Progenitor cell of endocrine pancreas (in vitro differentiated cells): ENCODE measurements at places on chromosomes 7 and 10.

- no peaks in the 10 kb centered on the region for H3K27me3 ChIP-seq
- no peak for DNase-seq
- H3K27ac ChIP-seq: no peak overlapping the region
Measured at GRCh38 chr7:13159467-13160184, 472.2 kb downstream of the ARL4A start.

DNA sequence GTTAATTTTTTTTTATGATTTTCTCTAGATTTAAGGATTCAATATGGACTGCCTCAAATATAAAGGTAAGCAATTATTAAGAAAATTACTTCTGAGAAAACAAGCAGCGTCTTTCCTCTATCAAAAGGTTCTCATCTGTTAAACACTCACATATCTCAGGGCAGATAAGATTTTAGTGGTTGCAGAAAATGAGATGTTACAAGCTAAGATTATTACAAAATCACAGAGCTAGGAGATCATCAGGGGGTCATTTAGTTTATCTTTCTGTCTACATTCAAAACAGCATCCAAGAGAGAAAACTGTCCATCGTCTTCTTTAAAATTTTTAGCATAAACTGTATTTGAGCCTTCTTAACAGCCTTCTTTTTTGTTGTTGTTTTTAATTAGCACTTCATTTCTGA lies 29.1 kb upstream of the RHOBTB1 start:
- H3K36me3 ChIP-seq: no peaks in the 10 kb centered on the region
- H3K27ac ChIP-seq: no peak overlapping the region
- no peak overlapping the region for H3K4me3 ChIP-seq
- H3K27me3 ChIP-seq: no peaks in the 10 kb centered on the region
- no peak for DNase-seq

- DNase-seq: no peak
- H3K4me3 ChIP-seq: no peak overlapping the region
- H3K36me3 ChIP-seq: peaks cover 23% of the 10 kb centered on the region
- no peaks in the 10 kb centered on the region for H3K27me3 ChIP-seq
- peak overlapping the region; percentile 42 for H3K27ac ChIP-seq
- H3K4me1 ChIP-seq: peaks cover 7% of the 10 kb centered on the region
Measured at GRCh38 chr7:138919216-138919615, 62.0 kb downstream of the KIAA1549 start.

GRCh38 chr10:22704471-22704911 lies 9.9 kb downstream of the PIP4K2A start:
- peaks cover 4% of the 10 kb centered on the region for H3K36me3 ChIP-seq
- no peak overlapping the region for H3K4me3 ChIP-seq

- no peaks in the 10 kb centered on the region for H3K27me3 ChIP-seq
- H3K4me1 ChIP-seq: peaks cover 60% of the 10 kb centered on the region
- H3K36me3 ChIP-seq: peaks cover 8% of the 10 kb centered on the region
- DNase-seq: no peak
- no peak overlapping the region for H3K4me3 ChIP-seq
Measured at GRCh38 chr7:134865001-134865845, 85.8 kb downstream of the CALD1 start.

DNA sequence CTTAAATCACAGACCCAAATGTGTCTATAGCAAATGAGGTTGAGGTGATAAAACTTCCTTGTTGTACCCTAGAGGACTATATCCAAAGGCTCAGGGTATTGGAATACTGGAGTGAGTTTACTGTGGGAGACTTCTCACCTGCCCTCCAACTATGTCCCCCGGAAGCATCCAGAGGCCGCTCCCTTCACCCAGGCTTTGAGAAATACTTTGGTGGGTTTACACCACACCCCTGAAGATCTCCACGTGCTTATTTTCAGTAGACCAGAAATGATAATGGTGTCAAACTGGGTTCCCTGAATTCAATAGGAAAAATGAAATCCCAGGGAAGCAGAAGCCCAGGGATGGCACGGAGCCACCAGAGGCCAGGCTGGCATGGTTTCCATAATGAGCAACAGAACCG lies 31.3 kb upstream of the NANOS1 start:
- no peaks in the 10 kb centered on the region for H3K4me1 ChIP-seq
- H3K27ac ChIP-seq: no peak overlapping the region
- no peak overlapping the region for H3K4me3 ChIP-seq
- H3K27me3 ChIP-seq: no peaks in the 10 kb centered on the region

DNA sequence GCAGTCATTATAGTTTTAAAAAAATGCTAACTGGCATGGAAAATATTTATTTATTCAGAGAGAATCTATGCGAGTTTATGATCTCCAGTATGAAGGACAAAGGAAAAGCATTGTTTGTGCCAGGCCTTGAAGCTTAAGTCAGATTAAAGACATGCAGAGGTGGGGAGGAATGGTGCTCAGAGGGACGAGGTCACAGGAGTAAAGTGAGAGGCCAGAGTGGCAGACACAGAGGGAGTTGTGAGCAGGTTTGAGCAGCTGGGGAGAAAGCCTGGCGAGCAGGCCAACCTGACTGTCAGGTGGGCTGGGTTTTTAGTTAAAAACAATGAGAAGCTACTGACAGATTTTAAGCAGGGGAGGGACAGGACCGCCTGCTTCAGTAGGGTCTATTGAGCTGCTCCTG lies 6.8 kb upstream of the CCNY start:
- no peak for DNase-seq
- H3K4me3 ChIP-seq: no peak overlapping the region
- H3K27me3 ChIP-seq: no peaks in the 10 kb centered on the region
- H3K4me1 ChIP-seq: peaks cover 7% of the 10 kb centered on the region

DNA sequence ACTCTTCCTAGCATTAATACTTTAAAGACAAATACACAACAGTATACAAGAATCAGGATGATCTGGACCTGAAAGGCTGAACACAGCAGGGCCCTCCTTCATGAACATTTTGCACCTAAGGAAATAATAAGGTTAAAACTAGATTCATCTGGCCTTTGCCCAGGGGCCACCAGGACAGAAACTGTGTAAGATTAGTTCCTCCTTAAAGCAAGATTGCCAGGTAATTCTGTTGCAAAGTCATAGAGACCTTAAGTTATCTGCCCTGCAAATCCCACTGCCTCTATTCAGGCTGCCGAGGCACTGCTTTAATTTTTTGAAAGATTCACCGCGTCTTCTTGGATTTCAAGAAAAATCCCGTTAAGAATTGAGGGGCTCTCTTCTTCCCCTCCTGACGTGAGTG lies 1.6 kb upstream of the KIAA1217 start:
- peaks cover 55% of the 10 kb centered on the region for H3K4me1 ChIP-seq
- no peaks in the 10 kb centered on the region for H3K27me3 ChIP-seq
- peak overlapping the region; percentile 94 for H3K27ac ChIP-seq
- H3K36me3 ChIP-seq: peaks cover 3% of the 10 kb centered on the region
- H3K4me3 ChIP-seq: no peak overlapping the region
- DNase-seq: no peak

DNA sequence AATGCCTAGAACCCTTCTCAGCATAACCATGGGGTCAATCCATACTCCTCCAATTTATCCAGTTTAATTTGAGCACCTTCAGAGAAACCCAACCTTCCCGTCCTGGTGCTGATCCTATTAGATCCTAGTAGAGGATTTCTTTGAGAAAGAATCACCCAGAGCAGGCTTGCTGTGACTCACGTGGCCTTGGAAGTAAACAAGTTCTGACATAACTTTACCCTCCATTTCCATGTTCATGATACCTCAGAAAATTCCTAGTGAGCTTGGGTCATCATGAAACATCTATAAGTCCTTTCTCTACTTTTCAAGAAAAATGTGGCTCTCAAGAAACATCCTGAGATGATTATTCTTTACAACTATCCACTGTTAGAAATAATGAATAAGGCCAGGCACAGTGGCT lies 71.7 kb downstream of the PRLHR start:
- H3K4me1 ChIP-seq: peaks cover 20% of the 10 kb centered on the region
- peaks cover 50% of the 10 kb centered on the region for H3K27me3 ChIP-seq
- H3K4me3 ChIP-seq: no peak overlapping the region
- DNase-seq: no peak

DNA sequence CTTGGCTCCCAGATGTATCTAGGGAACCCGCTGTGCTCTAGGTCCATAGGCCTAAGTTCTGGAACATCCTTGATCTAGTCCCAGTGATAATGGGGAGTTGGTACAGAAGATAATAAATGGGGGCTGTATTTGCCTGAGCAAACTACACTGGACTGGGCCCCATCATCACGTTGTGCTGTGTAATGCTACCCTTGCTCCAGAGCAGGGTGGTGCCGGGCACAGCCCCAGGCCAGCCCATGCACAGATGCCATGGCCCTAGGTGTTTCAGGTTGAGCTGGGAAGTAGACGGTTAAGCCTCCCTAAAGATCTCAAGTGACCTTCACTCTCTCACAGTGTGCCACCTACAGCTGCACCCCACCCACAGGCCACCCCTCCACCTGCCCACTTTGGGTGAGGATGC lies 53.2 kb downstream of the STRA8 start:
- H3K27ac ChIP-seq: no peak overlapping the region
- no peaks in the 10 kb centered on the region for H3K4me1 ChIP-seq
- H3K27me3 ChIP-seq: no peaks in the 10 kb centered on the region
- no peak overlapping the region for H3K4me3 ChIP-seq
- no peak for DNase-seq

DNA sequence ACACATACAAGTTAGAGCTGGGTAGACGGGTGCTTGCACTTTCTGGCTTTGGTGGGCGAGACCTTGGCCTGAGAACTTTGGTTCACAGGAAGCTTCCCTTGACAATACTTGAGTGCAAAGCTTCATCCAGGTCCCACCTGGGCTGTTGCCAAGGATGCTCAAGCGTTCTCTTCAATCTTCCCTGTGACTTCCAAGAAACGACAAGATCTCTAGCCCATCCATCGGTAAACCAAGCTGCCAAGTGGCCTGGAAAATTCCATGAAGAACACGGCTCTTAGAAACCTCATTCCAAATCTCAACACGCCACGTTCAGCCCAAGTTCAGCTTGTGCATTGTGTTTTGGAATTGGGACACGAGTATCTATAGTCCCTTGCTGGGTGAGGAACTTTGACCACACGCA lies 84.7 kb downstream of the CHST15 start:
- no peaks in the 10 kb centered on the region for H3K27me3 ChIP-seq
- no peak for DNase-seq
- H3K4me1 ChIP-seq: peaks cover 2% of the 10 kb centered on the region
- H3K4me3 ChIP-seq: no peak overlapping the region
- peaks cover 3% of the 10 kb centered on the region for H3K36me3 ChIP-seq
- H3K27ac ChIP-seq: no peak overlapping the region

DNA sequence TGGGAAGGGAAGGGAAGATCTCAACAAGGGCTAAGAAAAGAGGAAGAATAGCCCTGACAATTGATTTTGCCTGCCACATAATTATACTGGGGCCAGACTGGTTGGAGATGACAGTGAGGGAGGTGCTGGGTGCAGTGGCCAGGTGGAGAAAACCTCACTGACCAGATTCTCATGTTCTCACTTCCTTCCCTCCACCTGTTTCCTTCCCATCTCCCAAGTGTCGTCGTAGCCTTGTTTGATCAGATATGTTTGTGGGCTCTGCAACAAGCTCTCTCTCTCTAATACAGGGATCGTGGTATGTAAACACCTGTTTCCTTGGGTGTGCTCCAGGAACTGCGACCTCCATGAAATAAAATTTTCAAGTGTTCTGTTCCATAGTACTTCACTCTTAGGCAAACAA lies 60.2 kb downstream of the VCL start:
- peaks cover 24% of the 10 kb centered on the region for H3K4me1 ChIP-seq
- H3K27me3 ChIP-seq: no peaks in the 10 kb centered on the region
- DNase-seq: no peak
- peak overlapping the region; percentile 56 for H3K27ac ChIP-seq

GRCh38 chr7:116708248-116708647 lies 36.3 kb downstream of the MET start:
- peaks cover 15% of the 10 kb centered on the region for H3K36me3 ChIP-seq
- peak overlapping the region; percentile 46 for H3K27ac ChIP-seq
- DNase-seq: no peak

- H3K27ac ChIP-seq: no peak overlapping the region
- no peak overlapping the region for H3K4me3 ChIP-seq
- no peaks in the 10 kb centered on the region for H3K27me3 ChIP-seq
- no peaks in the 10 kb centered on the region for H3K36me3 ChIP-seq
- DNase-seq: no peak
Measured at GRCh38 chr7:88090671-88091070, 129.2 kb downstream of the SRI start.

- no peak overlapping the region for H3K27ac ChIP-seq
- no peaks in the 10 kb centered on the region for H3K27me3 ChIP-seq
- H3K4me3 ChIP-seq: no peak overlapping the region
- no peaks in the 10 kb centered on the region for H3K4me1 ChIP-seq
Measured at GRCh38 chr7:26954951-26955350, 90.6 kb upstream of the SKAP2 start.

DNA sequence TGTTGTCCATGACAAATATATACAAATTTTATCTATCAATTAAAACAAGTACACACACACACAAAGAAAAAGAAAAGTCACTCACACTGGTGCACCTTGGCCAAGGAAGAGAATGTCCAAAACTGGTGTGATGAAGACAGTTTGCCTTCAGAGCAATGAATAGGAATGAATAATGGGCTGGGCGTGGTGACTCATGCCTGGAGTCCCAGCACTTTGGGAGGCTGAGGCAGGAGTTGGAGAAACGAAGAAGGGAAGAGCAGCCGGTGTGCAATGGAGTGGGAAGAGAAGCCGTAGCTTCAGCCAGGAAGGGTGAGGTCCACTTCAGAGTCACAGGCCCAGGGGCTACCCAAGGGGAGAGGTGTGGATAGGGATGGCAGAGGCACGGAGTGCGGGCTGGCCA lies 253.6 kb downstream of the CCSER2 start:
- no peak overlapping the region for H3K27ac ChIP-seq
- no peaks in the 10 kb centered on the region for H3K4me1 ChIP-seq
- H3K36me3 ChIP-seq: no peaks in the 10 kb centered on the region
- no peaks in the 10 kb centered on the region for H3K27me3 ChIP-seq
- no peak for DNase-seq
